ENCODE measurements at places on chromosomes 2 and 18.

- H3K36me3 ChIP-seq: no peaks in the 10 kb centered on the region
- DNase-seq: no peak
- H3K27ac ChIP-seq: no peak overlapping the region
- peaks cover 21% of the 10 kb centered on the region for H3K27me3 ChIP-seq
These were observed 223.4 kb upstream of the SMAD2 start for GRCh38 chr18:48153613-48154481.

DNA sequence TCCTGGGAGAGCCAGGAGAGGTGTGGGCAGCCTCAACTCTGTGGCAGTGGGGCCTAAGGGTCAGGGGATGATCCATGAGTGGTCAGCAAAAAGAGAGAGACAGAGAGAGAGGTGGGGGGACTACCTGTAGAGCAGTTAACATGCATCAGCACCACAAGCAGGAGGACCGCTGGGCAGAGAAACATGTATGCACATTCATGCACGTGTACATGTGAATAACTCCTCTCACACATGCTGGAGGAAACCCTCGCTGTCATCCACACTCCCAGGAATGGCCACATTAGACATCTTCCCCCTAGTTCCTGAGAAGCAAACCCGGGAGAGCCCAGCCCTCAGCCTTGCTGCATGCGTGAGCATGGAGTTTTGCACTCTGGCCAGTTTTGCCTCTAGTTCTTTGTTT lies 166.1 kb downstream of the SMAD7 start:
- DNase-seq: no peak
- H3K27me3 ChIP-seq: no peaks in the 10 kb centered on the region
- H3K4me1 ChIP-seq: peaks cover 24% of the 10 kb centered on the region
- H3K27ac ChIP-seq: no peak overlapping the region

GRCh38 chr2:231144896-231145295 lies 20.1 kb upstream of the HTR2B start:
- H3K4me3 ChIP-seq: no peak overlapping the region
- DNase-seq: no peak
- H3K27ac ChIP-seq: no peak overlapping the region
- no peaks in the 10 kb centered on the region for H3K4me1 ChIP-seq
- no peaks in the 10 kb centered on the region for H3K27me3 ChIP-seq

GRCh38 chr2:231902598-231902997 lies 23.6 kb downstream of the NPPC start:
- H3K27ac ChIP-seq: no peak overlapping the region
- no peak for DNase-seq
- no peak overlapping the region for H3K4me3 ChIP-seq
- no peaks in the 10 kb centered on the region for H3K27me3 ChIP-seq
- H3K4me1 ChIP-seq: no peaks in the 10 kb centered on the region

DNA sequence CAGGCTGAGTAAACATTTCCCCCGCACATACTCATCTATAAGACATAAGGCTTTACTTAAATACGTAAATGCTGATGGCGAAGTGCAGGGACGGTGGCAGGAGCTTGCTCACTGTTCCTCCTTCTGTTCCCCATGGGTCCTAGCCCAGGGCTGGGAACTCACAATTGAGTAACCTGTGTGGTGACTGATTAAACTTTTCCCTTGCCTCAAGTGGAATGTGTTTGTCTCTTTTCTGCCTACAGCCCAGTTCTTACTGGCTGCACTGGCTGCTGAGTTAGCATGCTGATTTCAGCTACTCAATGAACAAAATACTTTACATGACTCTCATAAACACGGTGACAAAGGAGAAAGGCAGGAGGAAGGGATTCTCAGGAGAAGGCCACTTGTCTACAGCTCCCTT lies 87.3 kb downstream of the MARCO start:
- DNase-seq: no peak
- H3K27me3 ChIP-seq: no peaks in the 10 kb centered on the region
- H3K27ac ChIP-seq: no peak overlapping the region
- H3K4me1 ChIP-seq: no peaks in the 10 kb centered on the region
